ENCODE measurements at places on chromosomes 6 and 20.

DNA sequence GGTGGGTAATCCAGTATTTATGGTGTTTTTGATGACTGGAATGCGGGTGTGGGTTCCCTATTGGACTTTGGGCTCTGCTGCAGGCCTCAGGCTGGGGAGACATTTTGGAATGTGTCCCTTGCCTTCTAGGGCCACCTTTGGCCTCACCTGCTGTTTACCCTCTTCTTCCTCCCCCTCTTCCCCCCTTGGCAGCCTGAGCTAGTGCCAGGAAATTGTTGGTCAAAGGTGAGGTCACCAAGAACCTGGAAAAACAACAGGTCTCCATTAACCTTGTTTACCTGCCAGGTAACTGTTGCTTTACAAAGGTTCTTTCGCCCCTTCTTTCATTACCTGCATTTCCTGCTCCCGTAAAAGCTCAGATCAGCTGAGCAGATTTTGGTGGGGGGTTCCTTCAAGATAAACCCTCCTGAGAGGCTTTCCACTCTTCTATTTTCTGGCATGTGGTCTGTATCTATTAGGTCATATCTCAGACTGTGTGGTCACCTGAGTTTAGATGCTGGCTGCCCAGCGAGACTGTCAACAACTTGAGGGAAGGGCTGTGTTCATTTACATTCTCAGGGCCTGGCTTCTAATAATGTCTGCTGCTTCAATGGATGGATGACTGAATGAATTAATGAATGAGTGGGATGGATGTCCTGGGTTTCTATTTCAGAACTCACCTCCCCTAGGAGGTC is 34.7 kb downstream of the VEGFA start:
- DNase-seq, result no peak

GRCh38 chr6:124943658-124944057 is 18.6 kb upstream of the RNF217 start:
- DNase-seq, result no peak

- no peak for DNase-seq
Observed at GRCh38 chr6:46380152-46380807, 111.0 kb downstream of the RCAN2 start.

DNA sequence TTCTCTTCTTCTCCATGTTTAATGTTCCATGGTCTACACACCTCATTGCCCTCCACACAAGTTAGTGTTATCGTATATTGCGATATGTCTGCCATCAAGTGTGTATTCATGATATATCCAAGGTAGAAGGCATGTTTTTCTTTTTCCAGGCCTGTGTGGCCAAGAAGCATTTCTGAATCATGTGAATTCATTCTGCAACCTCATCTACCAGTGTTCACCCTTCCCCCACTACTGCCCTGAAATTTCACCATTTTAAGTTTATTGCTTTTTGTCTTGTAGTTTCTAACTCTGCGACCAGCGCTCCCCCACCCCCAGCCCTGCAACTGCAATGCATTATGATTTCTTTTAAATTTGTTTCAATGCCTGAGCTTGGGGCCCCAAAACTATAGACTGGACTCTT is 618.0 kb upstream of the FLRT3 start:
- no peak for DNase-seq

DNA sequence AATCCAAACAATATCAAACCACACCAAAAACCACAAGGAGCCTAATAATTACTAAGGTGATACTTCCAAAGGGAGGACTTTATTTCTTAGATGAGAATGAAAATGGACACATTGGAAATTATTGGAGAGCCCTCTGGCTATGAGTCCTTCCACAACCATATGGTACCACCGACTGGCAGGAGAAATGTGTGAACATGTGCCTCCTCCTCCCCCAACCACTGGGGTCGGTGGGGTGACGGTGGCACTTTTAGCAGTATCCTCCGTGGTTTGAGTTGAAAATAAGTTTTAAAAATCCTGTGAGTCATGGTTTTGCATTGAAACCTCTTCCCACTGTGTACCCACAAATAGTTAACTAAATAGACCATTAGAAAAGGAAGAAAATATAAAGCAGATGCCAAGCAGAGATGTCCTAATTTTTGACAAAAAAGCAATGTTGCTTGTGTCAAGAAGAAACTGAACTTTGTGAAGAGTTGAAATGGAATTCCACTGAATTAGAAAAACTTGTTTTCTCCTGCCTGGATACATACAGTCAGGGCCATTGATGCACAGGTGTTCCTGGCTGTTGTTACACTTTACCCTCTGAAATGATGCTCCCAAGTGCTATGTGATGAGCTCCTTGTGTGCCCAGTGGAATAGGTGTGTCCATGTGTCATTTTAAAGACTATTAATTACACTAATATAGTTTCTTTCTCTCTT is 3.2 kb downstream of the EDN1 start:
- no peak for DNase-seq

DNA sequence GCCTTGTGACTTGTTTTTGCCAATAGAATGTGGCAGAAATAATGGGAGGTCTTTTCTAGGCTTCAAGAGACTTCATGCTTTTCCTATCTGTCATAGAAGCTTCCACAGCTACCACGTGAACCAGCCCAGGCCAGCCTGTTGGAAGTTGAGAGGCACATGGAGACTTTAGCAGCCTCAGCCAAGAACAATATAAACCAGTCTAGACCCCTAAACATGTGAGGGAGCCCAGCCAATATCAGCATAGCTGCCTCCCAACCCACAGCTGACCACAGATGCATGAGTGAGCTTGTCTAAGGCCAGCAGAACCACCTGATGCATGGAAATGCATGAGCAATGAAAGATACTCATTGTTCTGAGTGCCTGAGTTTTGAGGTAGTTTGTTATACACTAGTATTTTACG is 540.7 kb upstream of the BTBD3 start:
- no peak for DNase-seq

GRCh38 chr20:2616634-2617033 is 35.8 kb upstream of the NOP56 start:
- no peak for DNase-seq

DNA sequence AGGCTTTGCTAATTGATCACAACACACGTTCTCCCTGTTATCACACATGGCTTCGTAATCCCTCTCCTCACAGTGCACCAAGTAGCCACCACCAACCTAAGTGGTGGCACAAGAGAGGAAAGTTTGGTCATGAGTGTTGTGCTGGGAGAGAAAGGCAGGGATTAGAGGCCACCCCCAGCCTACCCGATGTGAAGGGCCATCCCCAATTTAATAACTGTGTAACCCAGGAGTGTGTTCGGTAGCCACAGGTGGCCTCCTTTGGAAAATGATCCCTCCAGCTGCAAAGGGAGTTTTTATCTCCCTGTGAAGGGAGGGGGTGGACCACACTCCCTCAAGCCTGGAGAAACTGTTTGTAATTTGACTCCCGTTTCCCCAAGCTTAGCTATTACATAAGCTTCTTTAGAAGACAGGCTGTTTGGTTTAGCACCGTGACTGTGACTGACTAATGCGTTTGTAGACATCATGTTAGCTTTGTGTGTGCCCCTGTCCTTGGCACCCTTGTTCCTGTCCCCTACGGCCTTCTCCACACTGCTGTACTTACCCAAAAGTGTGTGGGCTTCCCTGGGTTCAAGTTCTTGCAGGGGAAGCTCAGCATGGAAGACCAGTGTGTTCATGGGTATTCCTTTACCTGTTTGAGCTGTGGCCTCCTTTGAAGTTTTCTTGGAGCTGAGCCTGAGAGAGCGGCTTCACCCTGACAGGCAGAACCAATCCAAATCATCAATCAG is 20.6 kb downstream of the PPP1R16B start:
- no peak for DNase-seq

- no peak for DNase-seq
Observed at GRCh38 chr6:49257549-49257948, 205.5 kb downstream of the MMUT start.

GRCh38 chr6:111291336-111292259 is 191.4 kb downstream of the REV3L start:
- DNase-seq, result no peak

DNA sequence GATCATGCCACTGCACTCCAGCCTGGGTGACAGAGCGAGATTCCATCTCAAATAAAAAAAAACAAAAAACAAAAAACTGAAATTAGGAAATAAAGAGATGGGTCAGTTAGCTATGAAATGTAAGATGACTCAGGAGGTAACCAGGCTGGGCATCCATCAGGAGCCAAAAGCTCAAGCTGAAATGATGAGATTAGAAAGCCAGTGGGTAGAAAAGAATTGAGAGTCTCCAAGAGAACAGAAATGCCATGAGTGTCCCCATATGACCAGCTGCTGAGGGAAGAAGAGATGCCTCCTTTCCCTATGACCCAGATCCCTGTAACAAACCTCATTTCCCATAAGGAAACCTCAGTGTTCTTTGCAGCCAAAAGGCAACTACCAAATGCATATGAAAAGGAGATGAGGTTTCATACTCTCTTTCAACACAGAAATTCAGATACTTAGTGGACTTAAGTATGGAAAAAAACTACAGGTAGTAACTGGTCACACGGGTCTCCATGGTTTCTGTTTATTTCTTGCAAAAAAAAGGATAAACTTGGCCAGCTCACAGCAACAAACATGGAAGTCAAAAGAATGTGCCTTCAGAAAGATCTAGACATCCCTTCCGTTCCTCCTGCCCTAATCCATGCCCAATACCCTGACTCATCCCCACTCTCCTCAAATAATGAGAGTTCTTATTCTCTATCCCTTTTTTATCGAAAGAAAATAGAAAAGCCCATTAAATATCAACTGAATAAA is 8.1 kb downstream of the ARHGAP18 start:
- no peak for DNase-seq

GRCh38 chr6:160831739-160832138 is 129.7 kb downstream of the PLG start:
- DNase-seq, result no peak

DNA sequence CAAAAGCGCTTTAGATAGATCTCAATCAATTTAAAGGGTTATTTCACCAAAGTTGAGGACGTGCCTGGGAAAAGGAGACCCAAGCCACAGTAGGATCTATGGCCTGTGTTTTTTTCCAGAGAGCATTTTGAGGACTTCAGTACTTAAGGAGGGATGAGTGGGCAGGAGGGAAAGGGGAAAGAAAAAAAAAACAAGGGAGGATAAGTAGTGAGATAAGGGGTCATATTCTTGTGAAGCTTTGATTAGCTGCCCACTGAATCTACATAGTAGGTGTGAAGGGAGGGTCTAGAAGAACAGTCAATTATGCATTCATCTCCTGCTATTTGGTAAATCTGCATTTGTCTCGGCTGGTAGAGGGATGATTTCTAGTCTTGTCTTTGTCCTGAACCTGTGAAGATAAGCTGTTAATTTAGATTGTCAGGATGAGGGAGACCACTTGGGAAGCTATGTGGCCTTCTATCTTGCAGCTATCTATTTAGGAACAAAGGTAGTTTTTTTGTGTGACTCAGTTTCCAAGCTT is 48.4 kb downstream of the CLVS2 start:
- DNase-seq, result no peak

DNA sequence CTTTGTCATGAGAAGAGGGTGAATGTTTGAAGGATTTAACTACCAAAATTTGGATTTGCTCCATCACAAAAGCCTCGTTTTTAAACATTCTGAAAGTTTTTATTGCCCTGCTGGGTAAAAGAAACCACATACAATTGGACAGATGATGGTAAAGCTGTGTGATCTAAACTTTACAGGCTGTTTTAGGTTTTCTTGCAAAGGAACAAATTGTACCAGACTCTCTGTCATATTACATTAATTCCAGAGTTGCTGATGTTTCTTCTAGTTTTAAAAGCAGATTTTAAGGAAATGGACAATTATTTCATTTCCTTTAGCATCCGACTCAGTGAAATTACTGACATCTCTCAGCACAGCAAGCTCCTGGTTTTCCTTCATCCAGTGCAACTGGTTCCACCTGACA is 53.2 kb downstream of the CRYBG1 start:
- DNase-seq, result no peak

DNA sequence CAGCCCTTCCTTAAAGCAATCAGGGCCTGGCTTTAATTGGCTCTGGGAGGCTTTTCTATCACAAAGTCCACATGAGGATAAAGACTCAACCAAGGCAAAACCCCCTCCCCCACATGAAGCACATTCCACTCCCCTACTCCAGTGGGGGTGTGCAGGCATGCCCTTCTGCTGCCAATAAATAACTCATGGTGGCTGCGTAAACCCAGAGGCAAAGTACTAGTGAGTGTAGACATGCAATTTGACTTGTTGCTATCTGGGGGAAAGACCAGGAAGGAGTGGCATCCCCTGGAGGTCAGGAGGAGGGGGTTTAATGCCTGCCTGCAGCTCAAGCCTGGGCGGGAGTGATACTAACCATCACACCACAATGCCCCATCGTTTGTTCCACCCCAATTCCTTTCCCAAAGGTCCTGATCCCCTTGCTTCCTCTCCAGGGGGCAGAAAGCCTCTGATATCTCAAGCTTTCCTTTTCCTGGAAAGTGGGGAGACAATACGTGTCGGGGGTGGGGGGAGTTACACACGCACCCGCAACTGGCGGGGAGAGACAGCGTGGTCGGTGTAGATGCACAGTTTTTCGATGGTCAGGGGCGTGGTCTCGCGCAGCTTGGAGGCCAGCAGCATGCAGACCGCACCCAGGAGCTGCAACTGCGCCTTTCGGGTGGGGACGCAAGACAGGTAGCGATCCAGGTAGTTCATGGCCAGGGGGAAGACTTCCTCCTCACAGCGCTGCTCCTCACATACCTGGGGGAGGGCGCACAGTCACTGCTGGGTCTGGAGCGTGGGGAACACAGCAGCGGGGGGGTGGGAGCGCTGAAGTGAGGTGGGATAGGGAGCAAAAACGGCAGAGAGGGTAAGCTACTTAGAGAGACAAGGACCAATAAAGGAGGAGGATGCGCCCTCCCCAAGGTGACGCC is 1.5 kb downstream of the CCND3 start:
- DNase-seq, result no peak

DNA sequence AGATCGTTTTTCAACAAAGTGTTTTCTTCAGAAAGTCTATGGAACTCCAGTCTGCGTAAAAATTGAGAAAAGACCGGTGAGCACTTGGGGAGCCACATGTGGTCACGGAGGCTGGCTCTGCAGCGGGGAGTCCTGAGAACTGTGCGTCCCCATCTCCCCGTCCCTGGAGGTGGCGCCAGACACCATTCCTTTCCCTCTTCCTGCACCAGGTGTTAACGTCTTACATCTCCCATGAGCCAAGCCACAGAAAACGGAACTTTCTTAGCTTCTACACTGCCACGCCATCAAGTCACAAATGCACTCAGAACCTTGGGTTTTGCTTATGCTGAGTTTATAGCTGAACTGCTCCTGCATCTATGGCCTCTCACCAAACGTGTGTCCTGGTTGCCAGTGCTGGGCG is 62.6 kb downstream of the GINS1 start:
- DNase-seq, result no peak

- no peak for DNase-seq
Observed at GRCh38 chr6:126721581-126722160, 381.8 kb downstream of the CENPW start.

- no peak for DNase-seq
Observed at GRCh38 chr6:147560670-147561069, 52.2 kb downstream of the SAMD5 start.

All from stimulated activated CD8-positive, alpha-beta memory T cell treated with anti-CD3 and anti-CD28 coated beads, Interleukin-2, amount 100 ng/mL, for 1 hour (primary cell).